ENCODE measurements at places on chromosomes 3 and 15. TPM values are rescaled to one million over a fixed set of nuclear protein-coding genes. Genes with fewer than 3 reads are reported as not detected.

NME9 gene
- 1.8 TPM for total RNA-seq

RHCG gene
- total RNA-seq = not detected

GRCh38 chr3:56725175-56725574, 42.1 kb upstream of the TASOR start:
- no peak for DNase-seq

GRCh38 chr3:42263354-42264346, 2.3 kb downstream of the CCK start:
- DNase-seq = no peak
